T-helper 1 cell (primary cell): ENCODE measurements at places on chromosomes 16 and 17.

- no peak for DNase-seq
These were observed 103.9 kb downstream of the MGAT5B start for GRCh38 chr17:76972046-76972641.

- no peak for DNase-seq
These were observed 30.3 kb downstream of the CPSF4L start for GRCh38 chr17:73231395-73231794.

DNA sequence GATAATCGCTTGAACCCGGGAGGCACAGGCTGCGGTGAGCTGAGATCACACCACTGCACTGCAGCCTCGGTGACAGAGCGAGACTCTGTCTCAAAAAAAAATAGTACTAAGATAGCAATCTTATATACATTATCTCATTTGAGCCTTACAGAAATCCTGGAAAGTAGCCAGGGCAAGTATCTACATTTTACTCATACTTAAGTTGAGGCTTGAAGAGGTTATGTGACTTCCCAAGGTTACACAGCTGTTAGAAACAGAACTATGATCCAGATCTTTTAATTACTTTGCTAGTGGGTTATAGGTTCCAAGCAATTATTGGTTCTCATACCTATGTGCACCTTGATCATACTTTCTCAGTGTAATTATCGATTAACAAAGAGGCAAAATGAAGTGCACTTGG, 15.4 kb downstream of the C17orf78 start:
- no peak for DNase-seq

DNA sequence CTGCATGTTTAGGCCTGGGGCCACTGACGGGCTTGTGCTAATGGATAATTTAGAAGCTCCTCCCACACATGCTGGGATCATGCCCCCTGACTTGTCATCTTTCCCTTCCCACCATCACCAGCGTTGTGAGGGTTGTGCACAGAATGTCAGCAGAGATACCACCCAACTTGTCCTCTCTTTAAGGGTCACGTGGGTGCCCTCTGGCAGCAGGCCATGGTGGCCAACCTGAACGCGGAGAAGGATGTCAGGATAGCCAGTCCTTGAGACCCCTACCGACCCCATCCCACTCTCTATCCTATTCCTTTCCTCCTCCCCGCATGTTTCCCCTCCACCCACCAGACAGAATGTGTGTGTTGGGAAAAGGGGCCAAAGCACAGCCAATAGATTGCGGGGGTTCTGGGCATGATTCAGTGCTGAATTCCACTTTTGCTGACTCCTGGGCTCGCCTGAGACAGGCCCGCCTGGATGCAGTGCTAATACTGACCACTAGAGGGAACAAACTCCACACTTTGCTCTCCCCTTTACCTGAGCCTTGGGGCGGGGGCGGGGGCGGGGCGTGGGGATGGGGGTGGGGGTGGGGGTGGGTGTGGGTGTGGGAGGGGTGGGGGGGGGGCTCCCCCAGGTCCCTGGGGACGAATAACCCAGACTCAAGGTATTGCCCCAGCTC, at the start of gene GH2:
Gene GH2, minus strand, starts transcription at position 10 of the 667 bp plus-strand sequence. CDS start 143 bp downstream, outside the sequence.
- peak; percentile 45 for DNase-seq

DNA sequence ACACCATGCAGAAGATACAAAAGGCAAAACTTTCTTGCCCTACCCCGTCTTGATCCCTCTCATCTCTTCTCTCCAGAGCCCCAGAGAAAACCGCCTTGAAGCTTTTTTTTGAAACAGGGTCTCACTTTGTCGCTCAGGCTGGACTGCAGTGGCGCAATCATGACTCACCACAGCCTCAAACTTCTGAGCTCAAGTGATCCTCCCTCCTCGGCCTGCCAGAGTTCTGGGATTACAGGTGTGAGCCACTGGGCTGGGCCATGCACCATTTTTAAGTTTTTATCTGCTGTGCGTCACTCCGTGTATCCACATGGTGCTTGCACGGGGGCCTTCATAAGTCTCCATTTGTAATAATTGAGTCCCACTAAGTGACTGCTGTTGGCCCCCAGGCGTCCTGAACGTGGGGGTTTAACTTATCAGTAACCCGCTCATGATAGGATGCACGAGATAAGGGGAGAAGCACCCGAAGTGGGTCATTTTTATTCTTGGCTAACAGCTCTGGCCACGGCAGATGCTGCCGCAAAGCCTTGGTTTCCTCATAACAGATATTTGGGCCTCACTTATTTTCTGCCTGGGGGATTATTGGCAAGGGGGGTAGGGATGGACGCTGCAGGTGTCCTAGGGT, 8.6 kb downstream of the DNAH17 start:
- DNase-seq, result no peak

GRCh38 chr16:23088018-23088417, 61.2 kb downstream of the USP31 start:
- DNase-seq, result no peak

DNA sequence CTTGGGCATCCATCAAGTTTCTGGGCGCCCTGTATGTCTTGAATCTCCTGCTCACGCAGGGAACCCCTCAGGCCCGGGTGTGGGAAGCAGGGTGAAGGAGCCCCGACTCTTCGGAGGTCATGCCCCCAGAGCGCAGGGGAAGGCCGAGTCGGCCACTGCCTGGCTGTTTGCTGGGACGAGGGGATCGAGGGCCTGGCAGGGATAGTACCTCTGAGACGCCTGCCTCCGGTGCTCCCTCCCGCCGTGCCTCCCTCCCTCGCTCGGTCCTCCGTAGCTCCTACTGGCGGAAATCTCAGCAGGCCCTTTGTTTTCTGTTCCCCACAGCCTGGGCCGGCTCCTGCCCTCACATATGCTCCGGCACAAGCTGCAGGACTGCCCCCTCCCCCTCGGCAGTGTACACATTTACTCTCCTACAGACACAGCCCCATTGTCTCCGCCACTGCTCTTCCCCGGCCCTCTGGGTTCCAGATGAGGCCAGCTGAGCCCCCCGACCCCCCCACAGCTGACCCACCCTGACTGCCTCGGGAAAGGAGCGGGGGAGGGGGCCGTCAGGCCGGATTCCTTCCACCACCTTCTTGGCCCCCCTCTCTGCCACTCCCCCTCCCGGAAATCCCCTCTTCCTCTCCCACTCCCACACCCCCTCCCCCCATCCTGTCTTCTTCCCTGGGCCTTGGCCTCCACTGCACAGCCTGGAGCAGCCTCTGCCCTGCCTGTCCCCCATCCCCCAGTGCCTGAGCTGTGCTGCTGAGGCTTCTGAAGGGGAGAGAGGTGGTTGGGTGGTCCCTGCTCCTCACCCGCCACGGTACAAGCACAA, 1.4 kb downstream of the TRAF4 start:
- peak; percentile 51 for DNase-seq

GRCh38 chr17:14461227-14461548, 160.3 kb downstream of the HS3ST3B1 start:
- no peak for DNase-seq

DNA sequence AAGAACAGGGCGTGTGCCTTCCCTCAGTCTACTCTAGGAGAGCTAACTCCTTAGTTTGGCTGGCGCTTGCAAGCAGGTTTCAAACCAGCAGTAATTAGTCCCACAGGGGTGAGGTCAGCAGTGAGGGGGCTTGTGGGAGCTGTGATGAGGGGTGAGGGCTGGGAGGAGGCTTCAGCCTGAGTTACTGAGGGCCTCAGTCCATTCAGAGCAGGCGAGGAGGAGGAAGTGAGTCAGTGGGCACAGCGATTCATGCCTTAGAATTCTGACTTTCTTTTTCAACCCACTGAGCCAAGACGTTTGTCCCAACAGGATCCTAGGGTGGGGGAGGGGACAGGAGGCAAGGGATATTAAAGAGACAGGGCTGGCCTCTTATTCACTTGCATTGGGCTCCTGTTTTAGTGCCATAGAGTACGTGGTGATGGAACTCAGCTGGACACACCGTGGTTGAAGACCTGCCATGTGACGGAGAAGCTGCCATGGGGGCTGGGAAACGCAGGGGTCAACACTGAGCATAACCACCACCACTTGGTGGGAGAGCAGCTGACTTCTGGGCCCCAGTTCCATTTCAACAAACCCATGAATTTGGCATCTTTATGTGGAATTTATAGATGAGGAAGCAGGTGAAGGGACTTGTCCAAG, 8.3 kb upstream of the ITGA3 start:
- DNase-seq, result no peak

DNA sequence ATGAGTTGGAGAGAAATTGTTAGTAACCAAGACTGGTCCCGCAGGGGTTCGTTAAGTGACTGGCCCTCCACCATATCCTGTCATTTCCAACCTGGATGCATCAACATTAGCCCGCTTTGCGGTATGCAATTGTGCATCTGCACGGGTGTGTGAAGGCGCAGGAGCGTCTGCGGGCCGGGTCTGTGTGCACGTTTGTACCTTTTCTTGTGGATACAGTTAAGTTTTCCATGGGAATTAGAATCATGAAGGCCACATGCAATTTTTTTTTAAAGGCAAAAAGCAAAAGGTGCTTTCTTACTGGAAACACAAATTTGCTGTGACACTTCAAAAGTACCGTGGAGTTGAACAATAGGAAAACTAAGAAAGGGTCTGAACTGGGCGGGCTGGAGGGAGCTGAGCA, 355.4 kb upstream of the ZFHX3 start:
- no peak for DNase-seq

- DNase-seq, result no peak
These were observed 89.3 kb downstream of the SMG6 start for GRCh38 chr17:2214047-2214928.

DNA sequence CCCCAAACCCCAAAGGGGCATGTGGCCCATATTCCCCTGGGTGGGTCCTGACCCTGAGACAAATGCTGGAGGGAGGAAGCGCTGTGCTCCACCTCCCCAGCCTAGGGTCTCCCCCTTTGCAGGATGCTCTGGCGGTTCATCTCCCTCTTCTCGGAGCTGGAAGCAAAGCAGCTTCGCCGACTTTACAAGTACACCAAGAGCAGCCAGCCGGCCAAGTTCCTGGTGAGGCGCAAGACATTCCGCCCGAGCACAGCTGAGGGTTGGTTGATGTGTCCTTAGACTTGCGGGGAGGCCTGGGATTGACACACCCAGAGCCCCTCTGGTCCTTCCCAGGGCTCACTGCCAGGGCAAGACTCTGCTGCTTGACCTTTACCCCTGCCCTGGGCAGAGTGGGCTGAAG, 4.3 kb downstream of the CHCT1 start:
- DNase-seq, result no peak

GRCh38 chr17:49360796-49361128, 1.3 kb downstream of the ZNF652 start:
- DNase-seq, result no peak

GRCh38 chr17:40241252-40241834, 22.2 kb downstream of the WIPF2 start:
- no peak for DNase-seq

GRCh38 chr17:61409301-61410112, 9.9 kb downstream of the TBX2 start:
- DNase-seq, result peak; percentile 28

GRCh38 chr17:21279198-21279535, 5.3 kb upstream of the MAP2K3 start:
- no peak for DNase-seq

DNA sequence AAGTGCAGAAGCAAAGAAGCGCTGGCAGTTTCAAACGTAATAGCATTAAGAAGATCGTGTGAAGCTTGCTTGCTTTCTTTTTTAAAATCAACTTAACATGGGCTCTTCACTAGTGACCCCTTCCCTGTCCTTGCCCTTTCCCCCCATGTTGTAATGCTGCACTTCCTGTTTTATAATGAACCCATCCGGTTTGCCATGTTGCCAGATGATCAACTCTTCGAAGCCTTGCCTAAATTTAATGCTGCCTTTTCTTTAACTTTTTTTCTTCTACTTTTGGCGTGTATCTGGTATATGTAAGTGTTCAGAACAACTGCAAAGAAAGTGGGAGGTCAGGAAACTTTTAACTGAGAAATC, 17.4 kb upstream of the RAB11FIP4 start:
- no peak for DNase-seq

GRCh38 chr17:3635474-3636153, 436 bp downstream of the SHPK start:
- no peak for DNase-seq

DNA sequence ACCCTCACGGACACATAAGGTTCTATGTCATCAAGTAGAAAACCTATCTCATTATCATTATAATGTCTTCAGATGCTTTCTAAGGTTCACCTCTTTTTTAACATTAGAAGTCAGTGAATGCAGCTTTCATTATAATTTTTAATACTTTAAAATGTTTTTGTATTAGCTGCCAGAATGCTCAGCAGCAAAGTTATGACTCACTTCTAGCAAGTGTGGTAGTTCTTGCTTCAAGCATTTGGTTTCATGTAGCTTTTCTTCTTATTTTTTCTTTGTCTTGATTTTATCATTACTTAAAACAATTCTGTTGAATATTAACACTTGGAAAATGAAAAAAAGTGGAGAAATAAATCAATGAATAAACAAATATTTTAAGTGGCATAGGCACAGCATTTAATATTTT, 23.4 kb downstream of the LPCAT2 start:
- no peak for DNase-seq

- DNase-seq, result no peak
These were observed 21.0 kb downstream of the ACE start for GRCh38 chr17:63497708-63498483.
